ENCODE measurements at places on chromosomes 3 and 15.

DNA sequence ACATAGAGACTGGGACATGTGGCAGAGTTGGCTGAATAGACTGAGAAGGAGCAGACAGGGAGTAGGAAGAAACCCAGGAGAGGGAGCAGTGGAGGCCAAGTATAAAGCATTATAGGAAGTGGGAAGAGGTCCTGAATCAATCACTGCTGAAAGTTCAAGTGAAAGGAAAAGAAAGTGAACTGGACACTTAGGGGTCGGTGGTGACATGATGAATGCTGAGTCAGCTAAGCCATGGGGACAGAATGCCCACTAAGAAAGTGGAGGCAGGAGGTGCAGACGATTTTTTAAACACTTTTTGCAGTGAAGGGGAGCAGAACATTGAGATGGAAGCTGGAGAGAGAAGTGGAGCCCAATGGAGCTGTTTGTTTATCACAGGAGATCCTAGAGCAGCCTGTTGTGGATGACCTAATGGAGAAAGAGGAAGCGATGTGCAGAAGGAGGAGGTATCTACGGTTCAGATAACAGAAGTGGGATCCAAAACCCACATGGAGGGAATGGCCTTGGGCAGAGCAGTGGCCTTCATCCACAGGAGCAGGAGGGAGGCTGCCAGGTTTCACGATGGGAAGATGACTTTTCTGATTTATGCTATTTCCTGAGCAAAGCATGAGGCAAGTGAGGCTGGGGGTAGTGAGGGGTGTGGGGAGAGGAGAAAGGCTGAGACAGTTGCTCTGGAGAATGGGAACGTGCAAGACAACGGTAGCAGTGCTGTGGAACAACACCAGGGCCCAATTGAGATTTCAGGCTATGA lies 208.2 kb downstream of the RPLP1 start:
- DNase-seq = no peak

- no peak for DNase-seq
Observed at GRCh38 chr3:27927882-27928281, 205.8 kb upstream of the EOMES start.

DNA sequence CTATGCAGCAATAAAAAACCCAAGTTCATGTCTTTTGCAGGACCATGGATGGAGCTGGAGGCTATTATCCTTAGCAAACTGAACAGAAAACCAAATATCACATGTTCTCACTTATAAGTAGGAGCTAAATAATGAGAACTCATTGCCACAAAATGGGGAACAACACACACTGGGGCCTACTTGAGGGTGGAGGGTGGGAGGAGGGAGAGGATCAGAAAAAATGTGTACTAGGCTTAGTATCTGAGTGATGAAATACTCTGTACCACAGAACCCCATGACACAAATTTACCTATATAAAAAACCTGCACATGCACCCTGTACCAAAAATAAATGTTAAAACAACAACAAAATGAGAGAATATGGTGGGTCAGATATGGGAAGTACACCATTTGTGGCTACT lies 49.6 kb upstream of the AADACL2 start:
- no peak for DNase-seq

DNA sequence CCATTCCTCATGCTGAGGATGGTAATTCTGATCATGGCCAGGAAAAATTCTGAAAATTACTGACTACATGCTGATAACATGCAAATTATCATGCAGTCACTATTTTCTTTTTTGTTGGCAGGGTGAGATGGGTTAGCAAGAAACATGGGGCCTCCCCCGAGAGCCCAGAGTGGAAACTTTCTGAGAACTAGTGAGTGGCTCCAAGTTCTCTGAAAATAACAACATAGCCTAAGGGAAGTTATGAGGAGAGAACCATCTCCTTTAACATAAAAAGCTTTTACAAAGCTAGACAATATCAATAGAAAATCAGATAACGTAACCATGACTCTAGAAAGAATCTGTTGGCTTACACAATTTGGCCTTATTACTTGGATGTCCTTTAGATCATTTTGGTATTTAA lies 254.2 kb downstream of the PLOD2 start:
- no peak for DNase-seq

- DNase-seq = no peak
Observed at GRCh38 chr3:150746791-150747590, 16.0 kb downstream of the SIAH2 start.

DNA sequence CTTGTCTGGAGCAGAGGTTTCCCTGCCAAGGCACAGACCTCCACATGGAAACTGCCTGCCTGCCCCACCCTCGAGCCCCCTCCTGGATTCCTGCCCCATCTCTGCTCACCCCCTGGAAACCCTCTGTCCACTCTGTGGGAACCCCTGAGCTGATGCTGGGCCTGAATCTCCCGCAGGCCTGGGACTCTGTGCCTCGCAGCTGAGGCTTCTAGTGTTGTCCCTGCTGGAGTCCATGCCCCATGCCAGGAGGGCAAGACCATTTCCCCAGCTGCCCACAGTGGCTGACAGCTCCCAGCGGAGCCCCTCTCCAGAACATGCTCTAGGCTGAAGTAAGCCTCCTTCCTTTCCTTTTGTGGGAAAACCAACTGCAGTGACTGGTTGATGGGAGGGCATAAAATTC lies 46.9 kb downstream of the SRGAP3 start:
- DNase-seq = no peak

- DNase-seq = no peak
Observed at GRCh38 chr15:55587321-55588069, 650 bp downstream of the PYGO1 start.

- DNase-seq = no peak
Observed at GRCh38 chr3:132381348-132381944, 35.9 kb upstream of the DNAJC13 start.

DNA sequence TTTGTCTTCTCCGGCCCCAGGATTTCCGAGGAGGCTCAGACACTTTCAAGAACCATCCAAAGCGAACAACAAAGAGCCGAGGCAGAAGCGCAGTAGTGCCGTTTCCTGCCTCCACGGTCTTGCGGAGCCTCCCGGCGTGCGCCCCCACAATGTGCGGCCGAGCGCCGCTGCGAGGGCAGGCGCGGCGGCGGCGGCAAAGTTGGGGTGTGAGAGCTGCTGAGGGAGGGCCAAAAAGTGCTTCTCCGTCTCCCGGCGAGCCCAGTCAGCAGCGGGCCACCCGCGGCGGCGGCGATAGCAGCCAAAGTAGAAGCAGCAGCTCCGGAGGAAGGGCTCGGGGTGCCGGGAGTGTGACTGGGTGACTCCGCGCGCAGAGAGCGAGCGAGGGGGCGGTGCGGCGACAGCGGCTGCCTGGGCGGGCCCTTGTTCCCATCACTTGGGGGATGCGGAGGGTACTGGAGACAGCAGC lies 749.1 kb downstream of the ROBO1 start:
- DNase-seq = peak; percentile 44

GRCh38 chr3:40961104-40961857 lies 238.0 kb upstream of the CTNNB1 start:
- no peak for DNase-seq

- no peak for DNase-seq
Observed at GRCh38 chr3:176964661-176965060, 232.6 kb downstream of the TBL1XR1 start.

- DNase-seq = no peak
Observed at GRCh38 chr3:152470095-152470494, 201.4 kb downstream of the MBNL1 start.

- no peak for DNase-seq
Observed at GRCh38 chr15:85000189-85000864, 18.7 kb downstream of the PDE8A start.

DNA sequence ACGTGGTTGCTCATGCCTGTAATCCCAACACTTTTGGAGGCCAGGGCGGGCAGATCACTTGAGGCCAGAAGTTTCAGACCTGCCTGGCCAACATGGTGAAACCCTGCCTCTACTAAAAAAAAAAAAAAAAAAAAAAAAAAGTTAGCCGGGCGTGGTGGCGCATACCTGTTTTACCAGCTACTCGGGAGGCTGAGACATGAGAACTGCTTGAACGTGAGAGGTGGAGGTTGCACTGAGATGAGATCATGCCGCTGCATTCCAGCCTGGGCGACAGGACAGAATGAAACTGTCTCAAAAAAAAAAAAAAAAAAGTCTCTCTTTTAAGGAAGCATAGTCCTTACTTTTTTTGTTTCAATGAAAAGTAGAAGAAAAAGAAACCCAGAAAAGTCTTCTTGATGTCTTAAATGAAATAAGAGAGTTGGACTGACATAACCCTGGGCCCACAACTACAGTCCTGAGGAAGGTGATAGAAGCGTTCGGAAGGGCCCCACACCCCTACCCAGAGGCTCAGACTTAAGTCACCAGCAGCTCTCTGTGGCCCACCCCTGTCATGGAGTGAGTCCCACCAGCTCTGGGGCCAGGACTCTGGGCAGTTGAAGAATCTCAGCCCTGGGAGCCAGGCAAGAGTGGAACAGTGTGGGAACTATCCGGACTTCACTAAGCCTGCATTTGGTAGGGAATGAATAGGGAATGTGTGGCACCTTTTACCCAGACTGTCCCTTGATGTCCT lies 2.6 kb downstream of the NME9 start:
- DNase-seq = no peak

DNA sequence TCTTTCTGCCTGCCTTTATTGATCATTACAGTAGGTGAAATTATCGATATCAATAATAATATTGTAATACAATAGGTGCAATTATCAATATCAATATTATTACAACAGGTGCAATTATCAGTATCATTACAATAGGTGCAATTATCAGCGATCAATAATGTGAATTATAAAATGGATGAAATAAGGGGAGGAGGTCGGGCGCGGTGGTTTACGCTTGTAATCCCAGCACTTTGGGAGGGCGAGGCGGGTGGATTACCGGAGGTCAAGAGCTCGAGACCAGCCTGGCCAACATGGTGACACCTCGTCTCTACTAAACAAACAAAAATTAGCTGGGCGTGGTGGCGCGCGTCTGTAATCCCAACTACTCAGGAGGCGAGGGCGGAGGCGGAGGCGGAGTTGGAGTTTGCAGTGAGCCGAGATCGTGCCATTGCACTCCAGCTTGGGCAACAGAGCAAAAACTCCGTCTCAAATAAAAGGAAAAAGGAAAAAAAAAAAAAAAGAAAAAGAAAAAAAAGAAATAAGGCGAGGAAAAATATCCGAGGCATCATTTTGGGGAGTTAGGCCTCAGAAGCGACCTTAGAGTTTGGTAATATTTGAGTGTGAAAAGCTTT lies 611 bp upstream of the BNIP2 start:
- peak; percentile 18 for DNase-seq

DNA sequence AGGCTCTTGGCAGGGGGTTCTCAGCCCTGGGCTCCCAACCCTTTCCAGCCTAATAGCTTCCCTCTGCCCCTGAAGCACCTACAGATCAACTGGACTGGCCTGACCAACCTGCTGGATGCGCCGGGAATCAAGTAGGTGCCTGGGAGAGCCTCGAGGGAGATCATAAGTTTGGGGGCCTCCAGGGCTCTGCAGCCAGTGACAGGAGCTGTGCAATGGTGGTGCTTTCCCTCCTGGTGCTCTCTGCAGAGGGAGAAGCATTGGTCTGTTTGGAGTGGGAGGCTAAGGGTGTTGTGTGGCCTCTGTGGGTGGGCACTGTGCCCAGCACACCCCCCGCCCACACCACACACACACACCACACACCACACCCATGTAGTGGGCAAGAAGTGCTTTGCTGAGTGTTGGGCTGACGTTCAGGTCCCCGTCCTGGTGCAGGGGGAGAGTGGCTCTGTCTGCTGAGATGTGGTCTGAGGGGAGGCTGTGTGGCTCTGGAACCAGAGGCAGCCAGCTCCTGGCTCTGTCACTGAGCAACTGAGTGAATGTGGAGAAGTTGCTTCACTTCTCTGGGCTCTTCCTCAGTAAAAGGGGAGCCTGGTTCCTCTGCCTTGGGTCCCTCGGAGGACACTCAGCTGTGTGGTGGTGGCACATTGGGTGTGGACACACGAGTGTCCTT lies 26.3 kb downstream of the ESYT3 start:
- DNase-seq = no peak

GRCh38 chr3:36305929-36306520 lies 74.3 kb upstream of the STAC start:
- no peak for DNase-seq

- no peak for DNase-seq
Observed at GRCh38 chr3:148466143-148466542, 231.6 kb upstream of the AGTR1 start.

- DNase-seq = no peak
Observed at GRCh38 chr3:188243124-188243795, 89.3 kb downstream of the LPP start.

- peak; percentile 72 for DNase-seq
Observed at GRCh38 chr15:29822100-29822683, at the start of gene TJP1. Gene TJP1 (minus strand): TSS chr15:29822468. CDS start chr15:29822028, 440 bp downstream.

- DNase-seq = no peak
Observed at GRCh38 chr3:74839566-74839965, 225.1 kb upstream of the CNTN3 start.

- DNase-seq = no peak
Observed at GRCh38 chr15:48358229-48359152, 27.3 kb downstream of the DUT start.

GRCh38 chr3:12379640-12380429 lies 91.0 kb downstream of the PPARG start:
- DNase-seq = no peak

- DNase-seq = no peak
Observed at GRCh38 chr3:127027061-127027735, 44.3 kb downstream of the PLXNA1 start.

DNA sequence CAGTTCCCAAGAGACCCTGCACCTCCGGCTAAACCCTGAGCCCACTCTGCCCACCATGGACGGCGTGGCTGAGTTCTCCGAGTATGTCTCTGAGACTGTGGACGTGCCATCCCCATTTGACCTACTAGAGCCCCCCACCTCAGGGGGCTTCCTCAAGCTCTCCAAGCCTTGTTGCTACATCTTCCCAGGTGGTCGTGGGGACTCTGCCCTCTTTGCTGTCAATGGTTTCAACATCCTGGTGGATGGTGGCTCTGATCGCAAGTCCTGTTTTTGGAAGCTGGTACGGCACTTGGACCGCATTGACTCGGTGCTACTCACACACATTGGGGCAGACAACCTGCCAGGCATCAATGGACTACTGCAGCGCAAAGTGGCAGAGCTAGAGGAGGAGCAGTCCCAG lies 4.0 kb downstream of the MAP1A start:
- DNase-seq = no peak

DNA sequence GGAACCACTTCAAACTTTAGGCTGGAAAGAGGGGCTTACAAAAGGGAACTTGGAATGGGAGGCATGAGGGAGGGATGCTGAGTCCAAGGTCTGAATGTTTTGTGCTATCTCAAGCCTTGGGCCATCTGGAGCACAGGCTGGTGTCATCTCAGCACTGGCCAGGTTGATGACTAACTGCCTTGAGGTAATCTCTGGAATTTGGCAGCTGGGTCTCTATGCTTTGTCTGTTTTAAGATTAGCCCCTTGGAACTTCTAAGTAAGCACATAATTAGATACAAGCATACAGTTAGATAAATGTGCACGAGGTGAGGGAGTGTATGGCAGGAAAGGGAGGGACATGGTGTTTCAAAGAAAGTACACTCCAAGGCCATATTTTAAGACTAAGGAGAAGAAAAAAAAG lies 252.4 kb upstream of the CCDC54 start:
- DNase-seq = no peak

DNA sequence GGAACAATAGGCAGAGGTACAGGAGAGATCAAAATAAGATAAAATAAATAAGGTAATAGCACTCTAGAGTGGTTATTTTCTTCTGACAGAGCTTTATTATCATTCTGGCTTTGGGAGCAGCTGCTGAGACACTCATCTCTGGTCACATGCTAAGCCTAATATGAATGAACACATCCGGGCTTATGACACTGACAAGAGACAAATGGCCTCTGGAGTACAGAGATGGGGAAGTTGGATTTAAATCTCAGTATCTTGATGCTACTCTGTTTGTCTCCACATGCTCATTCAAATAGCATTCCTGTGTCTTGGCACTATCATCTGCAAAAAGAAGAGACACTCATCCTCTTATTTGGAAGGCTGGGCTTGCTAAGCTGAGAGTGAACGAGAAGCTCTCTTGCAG lies 55.6 kb downstream of the TMEM45A start:
- DNase-seq = no peak

GRCh38 chr15:29086001-29086400 lies 183.6 kb downstream of the NSMCE3 start:
- no peak for DNase-seq
